Dermis blood vessel endothelial cell (primary cell): ENCODE measurements at places on chromosomes 2 and 18. TPM values are rescaled to one million over a fixed set of nuclear protein-coding genes. Genes with fewer than 3 reads are reported as not detected.

The ALK gene
- total RNA-seq: not detected in 2 replicates

The FABP1 gene
- total RNA-seq: not detected in 2 replicates

DNA sequence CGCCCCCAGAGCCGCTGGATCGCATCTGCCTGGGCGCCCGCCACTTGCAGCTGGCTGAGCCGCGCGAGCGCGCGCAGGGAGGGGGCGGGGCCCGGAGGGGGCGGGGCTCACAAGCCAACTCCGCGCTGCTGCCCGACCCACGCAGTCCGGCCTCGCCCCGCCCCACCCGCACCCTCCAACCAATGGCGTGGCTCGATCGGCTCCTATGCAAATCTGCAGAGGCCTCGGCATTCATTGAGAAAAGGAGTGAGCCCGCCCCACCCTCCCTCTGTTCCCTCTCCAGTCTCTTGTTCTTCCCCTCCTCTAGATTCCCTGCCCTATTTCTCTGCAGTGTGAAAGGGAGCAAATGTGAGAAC is at the start of gene ALK:
TSS of gene ALK (minus strand) at position 27 of the 356 bp plus-strand sequence. CDS start 927 bp downstream, outside the sequence.
- DNase-seq: peak; percentile 72

The MREG gene
- total RNA-seq: 2.0 and 3.9 TPM in 2 replicates

DNA sequence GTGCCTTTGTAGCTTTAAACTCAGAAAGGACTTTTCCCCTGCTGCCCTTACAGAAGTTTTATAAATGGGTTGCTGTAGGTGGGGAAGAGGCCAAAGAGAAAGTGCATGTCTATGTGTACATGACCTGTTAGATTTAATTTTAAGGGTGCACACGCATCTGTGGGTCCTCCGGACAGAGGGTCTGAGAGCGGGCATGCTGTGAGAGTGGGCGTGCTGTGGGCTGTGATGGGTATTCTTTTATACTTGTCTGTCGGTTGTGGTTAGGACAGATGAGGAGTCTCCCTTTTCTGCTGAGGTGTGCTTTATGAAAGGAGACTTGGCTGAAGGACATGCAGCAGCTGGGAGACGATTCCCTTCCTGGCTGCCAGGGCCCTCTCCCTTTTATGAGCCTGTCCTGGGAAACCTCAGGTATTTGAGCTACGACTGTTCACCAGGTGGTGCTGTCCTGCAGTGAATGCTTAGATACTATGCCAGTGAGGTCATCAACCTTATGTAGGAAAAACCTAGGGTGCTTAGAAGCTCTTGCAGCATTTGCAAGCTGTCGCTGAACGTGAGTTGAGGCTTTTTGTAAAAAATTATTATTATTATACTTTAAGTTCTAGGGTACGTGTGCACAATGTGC is 67.5 kb downstream of the TANC1 start:
- DNase-seq: peak; percentile 68

DNA sequence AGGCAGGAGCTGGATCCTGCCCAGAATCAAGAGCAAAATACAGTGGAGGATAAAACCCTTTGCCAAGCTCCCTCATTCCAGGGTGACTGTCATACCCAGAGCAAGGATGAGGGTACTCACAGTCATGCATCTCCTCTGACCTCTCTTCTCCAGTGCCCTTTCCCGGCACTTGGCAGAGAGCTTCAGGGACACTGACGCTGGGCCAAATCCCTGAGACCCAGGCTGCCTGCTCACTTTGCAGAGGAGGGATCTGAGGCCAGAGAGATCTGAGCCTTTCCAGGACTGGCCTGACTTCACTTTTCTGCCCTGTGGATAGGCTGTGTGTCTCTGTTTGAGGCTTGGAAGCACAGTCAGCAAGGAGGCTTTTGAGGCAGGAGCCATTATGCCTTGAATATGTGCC is 330.0 kb downstream of the CELF4 start:
- no peak for DNase-seq

DNA sequence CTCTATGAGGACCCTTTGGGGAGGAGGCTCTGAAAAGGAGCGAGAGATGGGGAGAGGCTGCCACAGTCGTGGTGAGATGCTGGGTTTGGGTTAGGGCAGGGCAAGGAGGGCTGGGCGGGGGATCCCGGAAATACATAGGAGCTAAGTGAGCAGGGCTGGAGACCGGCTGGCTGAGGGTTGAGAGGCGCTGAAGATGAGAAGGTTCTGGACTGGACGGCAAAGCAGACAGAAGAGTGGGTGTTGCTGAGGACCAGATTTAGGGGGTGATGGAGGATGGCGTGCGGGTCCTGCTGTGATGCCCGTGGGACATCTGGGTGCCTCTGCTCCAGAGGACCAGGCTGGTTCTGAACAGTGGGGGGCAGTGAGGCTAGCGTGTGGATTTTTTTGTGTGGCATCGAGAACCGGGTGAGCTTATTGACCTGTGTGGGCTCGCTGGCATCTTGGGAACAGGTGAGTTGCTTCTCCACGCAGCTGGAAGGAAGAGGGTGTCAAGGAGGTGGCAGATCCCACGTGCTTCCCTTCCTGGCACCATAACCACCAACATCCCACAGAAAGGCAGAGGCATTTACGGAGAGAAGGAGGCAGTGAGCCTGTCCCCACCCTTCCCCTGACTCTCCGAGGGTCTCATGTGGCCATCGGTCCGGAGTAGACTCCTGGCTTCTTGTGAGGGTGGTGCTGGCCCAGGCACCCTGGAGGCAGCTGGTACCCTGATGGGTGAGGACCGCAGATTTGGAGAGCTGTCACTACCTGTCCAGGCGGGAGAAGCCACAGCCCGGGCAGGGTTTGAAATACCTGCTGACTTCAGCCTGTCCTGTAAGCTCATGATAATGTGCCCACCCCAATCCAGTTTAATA is 70.3 kb downstream of the ASB1 start:
- no peak for DNase-seq

The TCF23 gene
- total RNA-seq: not detected in 2 replicates

The AFF3 gene
- total RNA-seq: 0.05 TPM in 1 of 2 replicates, not detected in the other

DNA sequence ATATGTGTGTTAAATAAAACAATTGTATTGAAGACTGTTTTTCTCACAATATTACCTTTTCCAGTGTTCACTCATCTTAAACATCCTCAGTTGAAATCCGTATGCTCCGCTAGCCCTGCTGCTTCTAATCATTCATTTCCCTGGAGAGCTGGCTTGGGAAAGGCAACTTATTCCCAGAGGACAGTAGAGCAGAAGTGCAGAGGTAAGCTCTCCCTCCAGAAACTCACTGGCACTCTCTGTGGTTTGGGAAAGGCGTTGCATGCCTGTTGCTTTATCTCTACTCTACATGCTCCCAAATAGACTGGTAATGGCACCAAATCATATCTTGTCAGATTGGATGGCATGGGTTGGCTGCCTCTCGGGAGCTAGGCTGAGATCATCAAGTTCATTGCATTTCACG is 117.1 kb upstream of the BOD1L2 start:
- DNase-seq: no peak

The VAMP5 gene
- total RNA-seq: 45.3 and 132 TPM in 2 replicates

DNA sequence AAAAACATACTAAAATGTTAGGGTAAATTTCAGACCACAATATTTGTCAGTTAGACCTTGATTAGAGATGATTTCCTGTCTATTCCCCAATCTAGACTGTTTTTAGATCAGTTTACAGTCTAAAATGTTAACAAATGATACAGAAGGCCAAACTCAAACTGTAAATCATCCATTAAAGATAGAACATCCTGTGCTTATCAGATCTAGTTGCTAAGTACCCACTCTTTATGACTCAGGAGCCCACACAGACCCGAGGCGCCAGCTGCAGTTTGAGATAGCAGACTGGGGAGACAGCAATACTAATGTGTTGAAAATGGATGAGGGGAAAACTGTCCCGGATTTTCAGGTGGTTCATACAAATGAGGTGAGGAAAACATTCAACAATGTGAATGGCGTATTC is 113.3 kb downstream of the SCG2 start:
- DNase-seq: peak; percentile 60

DNA sequence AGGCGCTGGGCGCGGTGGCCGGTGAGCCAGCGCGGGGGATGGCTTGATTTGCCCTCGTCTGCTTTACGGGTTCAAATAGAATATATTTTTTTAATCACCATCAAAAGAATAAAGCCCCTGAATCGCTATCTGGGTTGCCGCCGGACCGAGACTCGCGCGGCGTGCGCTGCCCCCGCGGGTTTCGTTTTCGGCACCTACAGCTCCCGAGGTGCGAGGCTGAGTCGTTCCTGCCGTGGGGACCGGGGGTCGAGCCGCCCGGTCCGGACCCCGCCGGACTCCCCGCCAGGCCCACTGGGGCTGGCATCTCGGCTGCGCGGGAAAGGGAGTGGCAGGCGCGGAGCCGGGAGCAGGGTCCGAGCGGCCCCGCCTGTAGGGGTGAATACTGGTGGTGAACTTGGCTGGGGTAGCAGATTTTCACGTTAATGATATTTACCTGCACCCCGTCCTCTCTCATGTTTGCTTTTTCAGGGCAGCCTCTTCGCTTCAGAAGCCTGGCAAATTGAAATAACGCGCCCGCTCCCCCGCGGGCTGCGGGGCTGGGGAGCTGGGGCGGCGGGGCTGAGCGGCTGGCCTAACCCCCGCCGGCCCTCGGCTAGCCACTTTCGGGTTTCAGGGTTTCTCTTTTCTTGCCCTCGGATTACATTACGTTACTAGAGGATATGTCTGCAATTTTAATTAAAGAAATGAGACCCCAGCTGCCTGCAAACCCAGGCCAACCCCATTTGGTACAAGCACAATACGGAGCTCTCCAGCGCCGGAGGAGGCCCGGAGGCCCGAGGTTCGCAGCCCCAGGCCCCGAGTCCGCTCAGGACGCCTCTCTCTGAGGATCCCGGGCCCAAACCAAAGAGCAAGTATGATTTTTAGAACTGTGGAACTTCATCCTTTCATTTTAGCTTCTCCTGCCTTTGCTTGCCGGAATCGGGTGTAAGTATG is 1.7 kb upstream of the CELF4 start:
- no peak for DNase-seq

- DNase-seq: no peak
Observed at GRCh38 chr18:10852385-10853303, 296.7 kb downstream of the PIEZO2 start.

GRCh38 chr2:8478471-8478793 is 203.4 kb upstream of the ID2 start:
- DNase-seq: no peak

DNA sequence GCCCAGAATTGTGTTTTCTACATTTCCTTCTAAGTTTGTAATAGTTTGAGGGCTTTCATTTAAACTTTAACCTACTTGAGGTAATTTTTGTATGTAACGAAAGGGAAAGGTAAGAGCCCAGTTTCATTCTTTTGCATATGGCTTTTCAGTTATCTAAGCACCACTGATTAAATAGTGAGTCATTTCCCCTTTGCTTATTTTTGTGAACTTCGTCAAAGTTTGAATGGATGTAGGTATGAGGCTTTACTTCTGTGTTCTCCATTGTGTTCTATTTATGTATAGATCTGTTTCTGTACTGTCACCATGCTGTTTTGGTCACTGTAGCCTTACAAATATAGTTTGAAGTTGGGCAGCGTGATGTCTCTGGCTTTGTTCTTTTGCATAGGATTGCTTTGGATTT is 944.8 kb upstream of the CNTNAP5 start:
- DNase-seq: no peak

DNA sequence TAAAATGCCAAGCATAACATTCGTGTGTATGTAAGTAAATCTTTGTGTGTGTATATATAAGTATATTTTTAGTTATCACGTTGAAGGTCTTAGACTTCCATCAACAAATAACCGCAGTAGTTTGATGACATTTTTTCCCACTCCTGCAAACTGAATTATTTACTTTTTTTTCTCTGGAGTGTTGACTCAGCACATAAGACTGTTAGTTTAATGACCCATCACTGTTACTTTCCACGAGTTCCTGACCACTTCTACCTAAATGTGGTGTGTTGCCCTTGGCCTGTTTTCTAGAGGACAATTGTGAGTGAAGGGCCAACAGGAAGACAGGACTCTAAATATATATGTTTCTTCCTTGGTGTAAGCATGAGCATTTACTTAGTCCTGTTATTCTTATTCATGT is 71.3 kb upstream of the TXNDC2 start:
- DNase-seq: peak; percentile 38

GRCh38 chr2:157149270-157149669 is 108.2 kb upstream of the GALNT5 start:
- DNase-seq: no peak

- DNase-seq: peak; percentile 8
Observed at GRCh38 chr2:238818561-238818960, 29.3 kb upstream of the TWIST2 start.

DNA sequence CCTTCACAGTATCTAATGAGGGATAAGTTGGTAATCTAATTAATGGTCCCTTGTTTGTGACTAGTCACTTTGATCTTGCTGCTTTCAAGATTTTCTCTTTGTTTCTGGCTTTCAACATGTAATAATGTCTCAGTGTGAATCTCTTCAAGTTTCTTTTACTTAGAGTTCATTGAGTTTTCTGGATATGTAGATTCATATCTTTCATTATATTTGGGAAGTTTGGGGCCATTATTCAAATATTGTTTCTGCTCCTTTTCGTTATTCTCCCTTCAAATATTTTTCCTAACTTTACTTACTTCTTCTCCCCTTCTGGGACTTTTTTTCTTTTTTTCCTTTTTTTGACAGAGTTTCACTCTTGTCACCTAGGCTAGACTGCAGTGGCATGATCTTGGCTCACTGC is 21.1 kb upstream of the NAPG start:
- DNase-seq: no peak

DNA sequence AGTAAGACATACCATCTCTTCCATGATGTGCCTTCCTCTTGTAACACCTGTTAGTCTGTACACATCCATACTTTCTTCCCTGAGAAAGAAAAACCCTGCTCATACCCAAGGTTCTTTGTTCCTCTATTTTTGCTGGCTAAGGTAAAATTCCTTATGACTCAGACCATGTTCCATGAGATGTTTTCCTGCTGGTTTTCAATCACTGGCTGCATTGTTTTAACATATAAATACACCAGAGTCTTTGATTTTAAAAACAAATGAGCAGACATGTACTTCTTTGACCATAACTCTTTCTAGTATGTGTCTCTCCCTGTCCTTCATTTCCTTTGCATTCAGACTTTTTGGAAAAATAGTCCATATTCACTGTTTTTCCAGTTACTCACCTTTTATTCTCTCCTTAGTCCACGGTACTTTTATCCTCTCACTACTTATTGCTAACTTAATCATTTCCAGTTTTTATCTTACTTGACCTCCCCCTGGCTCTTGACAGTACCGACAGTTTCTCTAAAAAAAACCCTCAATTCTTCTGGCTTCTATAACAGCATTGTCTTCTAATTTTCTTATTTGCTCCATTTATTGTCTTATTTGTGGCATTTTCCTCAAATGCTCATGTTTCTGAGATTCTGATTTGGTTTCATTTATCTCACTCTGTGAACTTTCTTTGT is 4.3 kb downstream of the VAPA start:
- peak; percentile 89 for DNase-seq

GRCh38 chr2:55839182-55839819 is 84.3 kb downstream of the EFEMP1 start:
- DNase-seq: no peak
